Cardiac muscle cell (in vitro differentiated cells and primary cell): ENCODE measurements at places on chromosomes 1 and 21. TPM values are rescaled to one million over a fixed set of nuclear protein-coding genes. Genes with fewer than 3 reads are reported as not detected.
A peak's percentile ranks its signal among the peaks of the same experiment; 100 is the strongest.

- H3K36me3 ChIP-seq, result no peaks in the 10 kb centered on the region
- no peaks in the 10 kb centered on the region for H3K4me1 ChIP-seq
- no peaks in the 10 kb centered on the region for H3K27me3 ChIP-seq
- peak; percentile 70 for DNase-seq
- no peak overlapping the region for H3K4me3 ChIP-seq
Observed at GRCh38 chr1:9784508-9785133, 39.1 kb downstream of the CLSTN1 start.

- H3K27me3 ChIP-seq, result peaks cover 3% of the 10 kb centered on the region
- no peak overlapping the region for H3K27ac ChIP-seq
- no peak for DNase-seq
- no peak overlapping the region for H3K4me3 ChIP-seq
- no peaks in the 10 kb centered on the region for H3K36me3 ChIP-seq
Observed at GRCh38 chr1:116292929-116293725, 79.9 kb upstream of the ATP1A1 start.

DNA sequence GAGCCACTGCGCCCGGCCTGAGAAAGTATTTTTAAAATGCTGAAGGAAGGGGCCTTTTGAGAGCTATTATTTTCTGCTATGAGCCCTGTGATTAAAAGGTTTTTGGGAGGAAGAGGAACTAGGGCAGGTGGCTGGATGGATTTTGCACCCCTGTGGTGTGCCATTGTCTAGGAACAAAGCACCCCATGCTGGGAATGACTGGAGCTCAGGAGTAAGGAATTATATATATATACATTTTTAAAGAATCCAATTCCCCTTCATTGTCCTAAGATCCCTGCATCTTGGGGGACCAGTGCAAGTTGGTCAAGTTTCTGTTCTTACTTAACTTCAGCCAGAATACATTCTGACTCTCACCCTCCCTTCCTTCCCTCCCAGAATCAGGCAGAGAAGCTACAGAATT lies 91.6 kb downstream of the ZNF648 start:
- no peak overlapping the region for H3K4me3 ChIP-seq
- H3K4me1 ChIP-seq, result no peaks in the 10 kb centered on the region
- DNase-seq, result no peak

GRCh38 chr21:39430457-39430856 lies 15.1 kb downstream of the LCA5L start:
- no peaks in the 10 kb centered on the region for H3K36me3 ChIP-seq
- no peak overlapping the region for H3K4me3 ChIP-seq
- H3K4me1 ChIP-seq, result peaks cover 11% of the 10 kb centered on the region
- no peak for DNase-seq
- no peaks in the 10 kb centered on the region for H3K27me3 ChIP-seq

DNA sequence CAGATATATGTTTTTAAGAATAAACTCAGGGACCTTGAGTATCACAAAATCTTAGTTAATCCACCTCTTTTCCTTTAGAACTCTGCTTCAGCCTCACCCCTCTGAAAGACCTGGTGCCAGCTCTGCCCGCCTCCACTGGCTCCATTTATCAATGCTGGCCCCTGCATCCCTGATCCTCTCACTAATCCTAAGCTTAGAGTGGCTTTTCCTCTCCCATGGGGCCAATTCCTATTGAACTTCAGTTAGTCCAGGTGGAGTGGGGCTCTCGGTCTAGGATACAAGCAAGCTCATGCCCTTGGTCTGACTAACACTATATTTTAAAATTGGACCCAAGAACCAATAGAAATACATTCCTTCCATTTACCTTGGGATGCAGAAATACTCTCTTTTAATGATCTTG lies 87.0 kb downstream of the RGS7 start:
- H3K27me3 ChIP-seq, result no peaks in the 10 kb centered on the region
- H3K4me1 ChIP-seq, result no peaks in the 10 kb centered on the region
- H3K27ac ChIP-seq, result no peak overlapping the region
- no peaks in the 10 kb centered on the region for H3K36me3 ChIP-seq
- no peak overlapping the region for H3K4me3 ChIP-seq

DNA sequence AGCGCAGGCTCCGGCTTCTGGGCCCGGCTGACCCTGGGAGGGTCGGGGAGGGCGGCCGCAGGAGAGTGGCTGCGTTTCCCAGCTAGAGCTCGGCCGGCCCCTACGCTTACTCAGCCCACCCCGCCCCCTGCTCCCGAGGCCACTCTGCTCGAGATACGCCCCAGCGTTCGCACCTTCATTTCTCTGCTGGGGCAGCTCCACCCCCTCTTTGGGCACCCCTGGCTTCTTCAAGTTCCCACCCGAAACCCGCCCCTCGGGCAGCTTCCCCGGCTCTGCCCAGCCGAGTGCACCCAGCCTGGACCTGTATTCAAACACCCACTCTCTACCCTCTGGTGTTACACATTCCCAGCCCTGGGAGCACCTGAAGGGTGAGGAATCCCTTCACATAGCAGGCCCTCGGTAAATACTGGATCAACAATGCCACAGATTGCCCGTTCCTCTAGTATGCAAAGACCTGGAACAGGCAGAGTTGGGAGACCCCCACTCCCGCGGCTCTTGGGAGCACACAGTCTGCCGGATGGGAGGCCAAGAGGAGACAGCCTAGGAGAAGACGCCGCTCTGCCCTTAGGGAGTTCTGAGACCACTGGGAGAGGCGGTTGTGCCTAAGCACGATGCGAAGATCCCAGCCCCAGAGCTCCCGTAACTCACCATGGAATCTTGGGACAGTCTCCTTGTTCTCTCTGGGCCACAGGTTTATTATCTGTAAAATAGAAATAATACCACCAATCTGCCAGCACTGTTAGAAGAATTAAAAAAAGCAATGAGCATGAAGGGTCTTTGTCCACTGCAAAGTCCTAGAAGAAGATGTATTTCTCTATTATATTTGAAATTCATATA lies 566 bp upstream of the PAQR7 start:
- no peaks in the 10 kb centered on the region for H3K27me3 ChIP-seq
- peak overlapping the region; percentile 45 for H3K4me3 ChIP-seq
- no peaks in the 10 kb centered on the region for H3K36me3 ChIP-seq
- peaks cover 31% of the 10 kb centered on the region for H3K4me1 ChIP-seq
- peak overlapping the region; percentile 93 for H3K27ac ChIP-seq

DNA sequence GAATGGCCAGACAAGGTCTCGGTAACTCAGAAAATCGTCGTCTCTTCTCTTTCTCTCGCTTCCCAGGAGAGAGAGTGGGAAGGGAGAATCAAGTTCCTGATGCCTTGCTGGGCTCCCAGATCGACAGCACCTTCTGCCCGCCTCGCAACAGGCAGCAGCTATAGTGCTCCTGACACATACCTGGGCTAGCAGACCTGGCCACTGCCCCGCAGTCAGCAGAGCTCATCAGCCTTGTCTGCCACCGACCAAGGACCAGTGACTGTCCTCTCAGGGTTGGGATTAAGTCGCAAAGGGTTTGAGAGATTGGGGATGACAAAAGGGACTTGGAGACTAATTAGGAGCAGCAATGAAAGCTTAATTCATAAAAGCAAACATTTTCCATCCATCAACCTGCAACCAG lies 4.1 kb downstream of the RUNX3 start:
- H3K4me3 ChIP-seq, result no peak overlapping the region
- no peak for DNase-seq
- no peak overlapping the region for H3K27ac ChIP-seq
- H3K36me3 ChIP-seq, result no peaks in the 10 kb centered on the region
- H3K27me3 ChIP-seq, result peaks cover 66% of the 10 kb centered on the region

GRCh38 chr1:75233302-75233929 lies 99.2 kb downstream of the LHX8 start:
- DNase-seq, result peak; percentile 60
- no peaks in the 10 kb centered on the region for H3K27me3 ChIP-seq
- no peaks in the 10 kb centered on the region for H3K4me1 ChIP-seq
- no peaks in the 10 kb centered on the region for H3K36me3 ChIP-seq

DNA sequence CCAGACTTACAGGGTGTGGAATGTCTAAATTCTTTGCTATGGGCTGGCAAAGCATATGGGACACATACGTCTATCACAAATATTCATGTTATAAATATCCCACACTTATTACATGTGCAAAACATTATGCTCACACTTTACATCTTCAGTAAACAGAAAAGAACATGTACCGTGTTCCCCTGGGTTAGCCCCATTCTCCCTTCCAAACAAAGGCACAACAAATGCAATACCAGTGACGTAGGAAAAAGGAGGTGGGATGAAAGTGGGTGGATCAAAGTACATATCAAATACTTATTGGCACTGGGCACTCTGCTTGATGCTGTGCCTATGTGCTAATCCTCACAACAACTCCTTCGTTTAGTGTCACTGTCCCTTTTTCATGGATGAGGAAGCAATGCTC lies 170.8 kb downstream of the ZSCAN20 start:
- no peak overlapping the region for H3K27ac ChIP-seq
- H3K4me3 ChIP-seq, result no peak overlapping the region
- no peaks in the 10 kb centered on the region for H3K4me1 ChIP-seq
- no peak for DNase-seq

GRCh38 chr1:44973645-44974044 lies 12.8 kb downstream of the EIF2B3 start:
- no peaks in the 10 kb centered on the region for H3K4me1 ChIP-seq
- H3K27me3 ChIP-seq, result no peaks in the 10 kb centered on the region
- DNase-seq, result no peak
- peaks cover 24% of the 10 kb centered on the region for H3K36me3 ChIP-seq

DNA sequence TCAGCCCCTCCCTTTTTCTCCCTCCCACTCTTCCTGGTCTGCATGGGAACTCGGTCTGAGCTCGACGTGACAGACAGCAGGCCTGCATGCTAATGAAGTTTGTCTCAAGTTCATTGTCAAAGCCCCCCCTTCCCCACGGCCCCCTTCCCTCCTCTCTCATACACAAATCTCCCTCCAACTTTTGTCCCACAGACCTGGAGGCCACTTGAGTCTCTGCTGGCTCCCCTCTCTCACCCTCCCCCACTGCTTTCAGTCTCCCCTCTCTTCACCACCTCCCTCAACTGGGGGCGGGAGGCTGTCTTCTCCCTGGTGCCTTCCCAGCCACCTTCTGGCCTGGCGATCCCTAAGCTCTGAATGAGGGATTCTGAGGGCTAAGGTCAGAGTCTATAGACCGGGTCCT lies 61.3 kb downstream of the RHBG start:
- peaks cover 100% of the 10 kb centered on the region for H3K27me3 ChIP-seq
- peaks cover 34% of the 10 kb centered on the region for H3K4me1 ChIP-seq
- no peaks in the 10 kb centered on the region for H3K36me3 ChIP-seq
- no peak overlapping the region for H3K27ac ChIP-seq
- DNase-seq, result no peak
- H3K4me3 ChIP-seq, result no peak overlapping the region

- H3K4me1 ChIP-seq, result no peaks in the 10 kb centered on the region
- H3K27me3 ChIP-seq, result no peaks in the 10 kb centered on the region
- no peak for DNase-seq
- no peak overlapping the region for H3K27ac ChIP-seq
- no peak overlapping the region for H3K4me3 ChIP-seq
Observed at GRCh38 chr1:80807981-80808380, 992.8 kb upstream of the ADGRL2 start.

GRCh38 chr1:210232511-210233215 lies at the start of gene SERTAD4:
SERTAD4 (plus strand) TSS chr1:210232796; CDS start chr1:210237961, 5,165 bp downstream.
- peaks cover 6% of the 10 kb centered on the region for H3K4me1 ChIP-seq
- H3K27me3 ChIP-seq, result peaks cover 64% of the 10 kb centered on the region

DNA sequence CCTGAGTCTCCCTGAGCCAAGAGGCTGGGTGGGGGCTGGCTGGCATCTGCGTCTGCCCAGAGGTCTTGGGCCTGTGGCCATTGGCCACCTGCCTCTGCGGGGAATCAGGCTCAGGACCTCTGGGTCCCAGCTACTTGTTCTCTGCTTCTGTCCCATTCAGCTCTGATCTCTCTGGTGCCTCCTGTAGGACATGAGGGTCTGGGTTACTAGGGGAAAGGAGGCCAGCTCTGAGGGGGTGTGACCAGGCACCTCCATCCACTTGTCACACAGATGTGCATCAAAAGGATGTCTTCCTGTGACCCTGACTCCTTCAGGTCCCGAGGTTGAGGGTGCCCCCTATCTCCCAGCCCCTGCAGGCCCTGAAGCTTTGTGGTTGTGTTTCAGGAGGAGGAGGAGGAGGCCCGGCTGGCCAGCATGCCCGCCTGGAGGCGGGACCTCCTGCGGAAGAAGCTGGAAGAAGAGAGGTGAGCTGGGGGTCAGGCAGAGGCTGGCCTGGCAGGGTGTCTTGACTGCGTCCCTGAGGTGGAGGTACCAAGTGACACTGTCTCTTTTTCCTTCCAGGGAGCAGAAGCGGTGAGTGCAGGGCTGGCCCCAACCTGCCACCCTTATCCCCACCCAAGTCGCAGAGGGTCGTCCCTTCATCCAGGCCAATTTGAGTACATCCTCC lies 9.0 kb downstream of the TNFRSF25 start:
- H3K4me1 ChIP-seq, result no peaks in the 10 kb centered on the region
- no peaks in the 10 kb centered on the region for H3K27me3 ChIP-seq
- H3K36me3 ChIP-seq, result no peaks in the 10 kb centered on the region
- no peak for DNase-seq

- H3K27me3 ChIP-seq, result no peaks in the 10 kb centered on the region
- no peaks in the 10 kb centered on the region for H3K4me1 ChIP-seq
- no peak overlapping the region for H3K27ac ChIP-seq
- no peak overlapping the region for H3K4me3 ChIP-seq
- peak; percentile 40 for DNase-seq
- no peaks in the 10 kb centered on the region for H3K36me3 ChIP-seq
Observed at GRCh38 chr1:184911103-184911745, 63.1 kb downstream of the NIBAN1 start.

GRCh38 chr1:183360473-183360872 lies 57.7 kb downstream of the NMNAT2 start:
- no peaks in the 10 kb centered on the region for H3K36me3 ChIP-seq
- H3K27me3 ChIP-seq, result no peaks in the 10 kb centered on the region
- no peaks in the 10 kb centered on the region for H3K4me1 ChIP-seq
- H3K4me3 ChIP-seq, result no peak overlapping the region
- H3K27ac ChIP-seq, result no peak overlapping the region
- DNase-seq, result no peak

DNA sequence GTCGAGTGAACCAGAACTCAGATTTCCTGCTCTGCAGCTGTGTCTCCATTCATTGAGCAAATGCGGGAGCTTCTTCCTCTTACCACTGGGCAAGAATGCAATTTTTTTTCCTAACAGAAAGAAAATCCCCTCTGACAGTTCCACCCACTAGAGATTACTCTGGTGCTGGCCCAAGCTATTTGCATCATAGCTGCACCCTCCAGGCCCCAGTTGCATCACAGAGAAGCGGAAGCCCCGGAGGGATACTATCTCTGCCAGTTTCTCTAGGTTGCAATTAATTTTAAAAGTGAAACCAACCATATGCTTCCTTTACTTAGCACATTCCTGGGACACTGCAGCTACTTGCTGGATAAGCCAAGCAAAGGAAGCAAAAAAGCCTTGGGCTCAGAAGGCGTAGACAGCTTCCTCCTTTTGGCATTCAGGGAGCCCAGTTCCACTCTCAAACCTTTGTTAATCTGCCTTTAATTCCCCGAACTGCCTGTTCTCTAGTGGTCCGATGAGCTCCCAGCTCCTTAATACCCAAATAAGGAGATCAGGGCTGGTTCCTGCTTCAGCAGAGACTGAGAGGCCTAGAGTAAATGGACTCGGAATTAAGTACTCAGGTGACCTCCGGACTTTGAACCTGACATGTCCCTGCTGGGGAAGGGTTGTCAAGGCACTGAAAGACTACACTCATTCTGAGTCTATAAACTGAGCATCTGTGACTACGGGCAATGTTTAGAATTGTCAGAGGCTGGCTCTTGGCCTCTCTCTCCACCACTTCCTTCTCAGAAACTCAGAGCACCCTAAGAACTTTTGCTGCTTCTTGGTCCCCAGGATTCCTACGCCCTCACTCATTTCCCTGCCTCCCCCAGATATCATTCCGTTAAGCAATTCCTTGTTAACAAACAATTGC lies 72.5 kb upstream of the TNFSF18 start:
- no peak overlapping the region for H3K4me3 ChIP-seq
- peak; percentile 98 for DNase-seq
- H3K27ac ChIP-seq, result peak overlapping the region; percentile 44
- no peaks in the 10 kb centered on the region for H3K36me3 ChIP-seq
- H3K27me3 ChIP-seq, result no peaks in the 10 kb centered on the region

The CD1B gene
- total RNA-seq, result not detected in 2 replicates

The EFNA3 gene
- 26.3 and 31.9 TPM in 2 replicates for total RNA-seq

The NCF2 gene
- total RNA-seq, result 0.06 and 0.60 TPM in 2 replicates

The UBIAD1 gene
- 8.0 and 18.7 TPM in 2 replicates for total RNA-seq

The PLEKHN1 gene
- total RNA-seq, result 0.36 TPM in 1 of 2 replicates, not detected in the other
